ENCODE measurements at places on chromosomes 6 and 20.

DNA sequence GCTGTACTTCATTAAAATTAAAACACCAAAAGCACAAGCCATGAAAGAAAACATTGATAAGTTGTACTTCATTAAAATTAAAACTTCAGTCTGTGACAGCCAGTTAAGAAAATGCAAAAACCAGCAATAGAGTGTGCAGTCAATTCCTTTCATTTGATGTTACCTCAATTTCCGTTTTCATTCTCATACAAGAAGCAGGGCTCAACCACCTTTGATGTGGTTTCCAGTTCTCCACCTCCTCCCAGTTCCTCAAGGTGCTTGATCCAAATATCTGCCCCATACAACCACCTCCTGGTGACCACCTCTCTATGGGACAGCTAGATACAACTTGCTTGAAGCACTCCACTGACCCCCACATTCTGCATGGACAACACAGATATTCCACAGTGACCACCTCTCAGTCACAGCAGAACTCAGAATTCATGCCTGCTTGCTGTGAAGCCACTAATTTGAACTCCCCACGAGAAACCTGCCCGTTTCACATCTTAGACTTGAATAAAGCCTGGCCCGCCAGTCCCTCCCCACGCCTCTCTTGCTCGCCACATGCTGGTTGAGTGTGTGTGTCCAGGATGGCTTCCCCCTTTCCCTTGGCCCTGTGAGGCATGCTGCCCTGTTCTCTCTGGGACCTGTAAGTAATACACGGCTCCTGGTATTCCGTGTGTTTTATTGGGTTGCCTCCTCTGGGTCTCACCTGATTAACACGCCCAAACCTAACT is 66.1 kb downstream of the FAM50B start:
- peaks cover 17% of the 10 kb centered on the region for H3K4me1 ChIP-seq
- no peak overlapping the region for H3K27ac ChIP-seq
- no peaks in the 10 kb centered on the region for H3K36me3 ChIP-seq
- DNase-seq: peak; percentile 31
- peak overlapping the region; percentile 38 for H3K4me3 ChIP-seq

- no peaks in the 10 kb centered on the region for H3K36me3 ChIP-seq
- H3K27me3 ChIP-seq: no peaks in the 10 kb centered on the region
- no peak for DNase-seq
- H3K27ac ChIP-seq: no peak overlapping the region
- H3K4me1 ChIP-seq: no peaks in the 10 kb centered on the region
Observed at GRCh38 chr20:41889844-41890224, 271.7 kb upstream of the CHD6 start.

DNA sequence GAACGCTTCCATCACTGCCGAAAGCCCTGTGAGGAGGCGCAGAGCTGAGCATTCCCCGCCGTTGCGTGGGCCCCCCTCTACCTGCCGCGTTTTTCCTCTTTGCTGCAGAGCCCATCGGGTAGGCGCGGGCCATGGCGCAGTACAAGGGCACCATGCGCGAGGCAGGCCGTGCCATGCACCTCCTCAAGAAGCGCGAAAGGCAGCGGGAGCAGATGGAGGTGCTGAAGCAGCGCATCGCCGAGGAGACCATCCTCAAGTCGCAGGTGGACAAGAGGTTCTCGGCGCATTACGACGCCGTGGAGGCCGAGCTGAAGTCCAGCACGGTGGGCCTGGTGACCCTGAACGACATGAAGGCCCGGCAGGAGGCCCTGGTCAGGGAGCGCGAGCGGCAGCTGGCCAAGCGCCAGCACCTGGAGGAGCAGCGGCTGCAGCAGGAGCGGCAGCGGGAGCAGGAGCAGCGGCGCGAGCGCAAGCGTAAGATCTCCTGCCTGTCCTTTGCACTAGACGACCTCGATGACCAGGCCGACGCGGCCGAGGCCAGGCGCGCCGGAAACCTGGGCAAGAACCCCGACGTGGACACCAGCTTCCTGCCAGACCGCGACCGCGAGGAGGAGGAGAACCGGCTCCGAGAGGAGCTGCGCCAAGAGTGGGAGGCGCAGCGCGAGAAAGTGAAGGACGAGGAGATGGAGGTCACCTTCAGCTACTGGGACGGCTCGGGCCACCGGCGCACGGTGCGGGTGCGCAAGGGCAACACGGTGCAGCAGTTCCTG is 693 bp downstream of the FAM50B start:
- no peaks in the 10 kb centered on the region for H3K4me1 ChIP-seq
- no peaks in the 10 kb centered on the region for H3K27me3 ChIP-seq
- peak overlapping the region; percentile 59 for H3K27ac ChIP-seq
- no peaks in the 10 kb centered on the region for H3K36me3 ChIP-seq
- H3K4me3 ChIP-seq: peak overlapping the region; percentile 72

GRCh38 chr20:4748847-4749246 is 27.1 kb downstream of the PRND start:
- no peak overlapping the region for H3K27ac ChIP-seq
- no peak overlapping the region for H3K4me3 ChIP-seq
- DNase-seq: no peak
- no peaks in the 10 kb centered on the region for H3K36me3 ChIP-seq

- H3K4me1 ChIP-seq: no peaks in the 10 kb centered on the region
- peaks cover 17% of the 10 kb centered on the region for H3K27me3 ChIP-seq
- H3K36me3 ChIP-seq: no peaks in the 10 kb centered on the region
- H3K4me3 ChIP-seq: no peak overlapping the region
- no peak overlapping the region for H3K27ac ChIP-seq
Observed at GRCh38 chr6:1395506-1395905, 6.1 kb downstream of the FOXF2 start.

- H3K27me3 ChIP-seq: no peaks in the 10 kb centered on the region
- no peak overlapping the region for H3K27ac ChIP-seq
- no peak overlapping the region for H3K4me3 ChIP-seq
- H3K36me3 ChIP-seq: no peaks in the 10 kb centered on the region
Observed at GRCh38 chr6:78483553-78484197, 383.7 kb upstream of the IRAK1BP1 start.

- DNase-seq: peak; percentile 52
- peak overlapping the region; percentile 6 for H3K27ac ChIP-seq
- no peaks in the 10 kb centered on the region for H3K27me3 ChIP-seq
- H3K4me1 ChIP-seq: peaks cover 18% of the 10 kb centered on the region
Observed at GRCh38 chr20:6030453-6031080, 23.3 kb downstream of the LRRN4 start.

DNA sequence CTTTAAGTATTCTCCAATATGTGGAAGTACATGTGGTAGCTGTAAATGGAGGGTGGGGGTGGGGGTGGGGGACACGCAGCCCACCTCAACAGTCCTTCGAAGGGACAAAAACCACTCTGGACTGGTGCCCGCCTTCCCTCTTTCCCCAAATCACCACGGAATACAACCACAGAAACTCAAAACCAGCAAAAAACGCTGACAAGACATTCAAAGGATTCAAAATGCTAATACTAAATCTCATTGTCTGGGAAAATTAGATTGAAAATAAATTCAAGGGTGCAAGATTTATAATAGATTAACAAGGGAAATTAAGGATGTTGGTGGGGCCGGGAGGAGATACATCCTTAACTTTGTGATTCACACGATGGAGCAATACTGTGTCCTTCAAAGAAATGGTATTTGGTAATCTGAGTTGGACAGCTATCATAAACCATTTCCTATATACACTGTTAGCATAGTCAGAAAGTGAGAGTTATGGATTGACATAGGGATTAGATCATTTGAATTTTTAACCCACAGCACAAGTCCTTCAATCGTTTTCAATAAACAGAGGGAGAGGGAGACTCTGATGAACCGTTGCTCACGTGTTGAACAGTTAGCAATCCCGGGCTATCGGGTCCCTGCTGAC is 766 bp upstream of the TBC1D22B start:
- no peaks in the 10 kb centered on the region for H3K36me3 ChIP-seq
- peak overlapping the region; percentile 92 for H3K4me3 ChIP-seq
- H3K27ac ChIP-seq: peak overlapping the region; percentile 87
- DNase-seq: no peak
- no peaks in the 10 kb centered on the region for H3K27me3 ChIP-seq

- no peaks in the 10 kb centered on the region for H3K27me3 ChIP-seq
- H3K36me3 ChIP-seq: no peaks in the 10 kb centered on the region
- no peaks in the 10 kb centered on the region for H3K4me1 ChIP-seq
- no peak for DNase-seq
Observed at GRCh38 chr20:1484438-1485116, 6.6 kb downstream of the SIRPB2 start.

- no peak overlapping the region for H3K27ac ChIP-seq
- no peaks in the 10 kb centered on the region for H3K36me3 ChIP-seq
- DNase-seq: no peak
Observed at GRCh38 chr6:167664678-167665660, 161.7 kb upstream of the AFDN start.

Data from naive thymus-derived CD4-positive, alpha-beta T cell (primary cell).